ENCODE measurements at places on chromosomes 4 and X.

- H3K36me3 ChIP-seq = no peaks in the 10 kb centered on the region
- H3K27ac ChIP-seq = no peak overlapping the region
Measured at GRCh38 chrX:18883961-18884765, 99.8 kb downstream of the PHKA2 start.

GRCh38 chr4:148141501-148141900 lies 300.7 kb downstream of the NR3C2 start:
- H3K36me3 ChIP-seq = no peaks in the 10 kb centered on the region
- H3K4me1 ChIP-seq = no peaks in the 10 kb centered on the region
- no peak overlapping the region for H3K27ac ChIP-seq
- DNase-seq = no peak

DNA sequence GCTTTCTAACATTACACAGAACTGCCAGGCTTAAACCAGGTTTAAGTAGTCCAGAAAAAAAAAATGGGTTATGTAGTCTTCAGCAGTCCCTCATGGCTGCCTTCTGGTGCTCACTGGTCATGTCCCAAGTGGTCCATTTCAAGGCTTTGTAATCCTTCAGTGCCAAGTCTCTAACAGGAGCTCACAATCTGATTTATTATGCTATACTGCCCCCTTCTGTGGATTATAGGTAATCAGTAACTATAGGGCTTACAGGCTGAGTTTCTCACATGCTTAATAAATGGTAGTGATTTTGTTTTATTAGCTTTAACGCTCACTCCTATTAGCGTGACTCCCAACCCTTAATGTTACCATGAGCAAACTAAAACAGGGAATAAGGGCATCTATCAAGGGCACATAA lies 92.5 kb upstream of the EDA2R start:
- H3K4me3 ChIP-seq = no peak overlapping the region
- H3K4me1 ChIP-seq = no peaks in the 10 kb centered on the region
- no peak overlapping the region for H3K27ac ChIP-seq
- peak; percentile 62 for DNase-seq
- no peaks in the 10 kb centered on the region for H3K27me3 ChIP-seq
- no peaks in the 10 kb centered on the region for H3K36me3 ChIP-seq

DNA sequence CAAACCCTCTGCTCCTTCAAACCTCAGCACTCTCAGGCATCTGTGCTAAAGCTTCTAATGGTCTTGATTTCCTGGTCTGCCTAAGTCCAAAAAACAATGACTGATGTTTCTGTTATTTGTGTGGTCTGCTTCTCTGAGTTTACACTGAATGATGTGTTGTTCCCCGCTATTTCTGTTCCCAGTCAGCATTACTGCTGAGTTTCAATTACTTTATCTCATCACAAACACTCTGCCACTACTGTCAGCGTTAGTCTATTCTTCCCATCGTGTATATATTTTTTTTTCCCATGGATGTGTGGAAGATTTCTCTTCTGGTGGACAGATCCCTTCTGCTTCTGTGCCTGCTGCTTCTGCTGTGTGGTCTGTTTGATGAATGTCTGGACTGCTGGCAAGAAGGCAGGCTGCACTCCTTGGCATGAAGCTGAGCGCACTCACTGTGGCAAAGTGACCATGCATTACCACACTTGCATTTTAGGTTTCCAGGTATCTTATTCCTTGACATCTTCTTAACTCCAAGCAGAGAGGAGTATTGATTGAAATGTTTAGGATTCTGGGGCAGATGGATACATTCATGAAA lies 106.9 kb upstream of the PAQR3 start:
- H3K36me3 ChIP-seq = no peaks in the 10 kb centered on the region
- no peaks in the 10 kb centered on the region for H3K4me1 ChIP-seq
- H3K4me3 ChIP-seq = no peak overlapping the region
- no peak overlapping the region for H3K27ac ChIP-seq
- no peak for DNase-seq

- no peak for DNase-seq
- no peaks in the 10 kb centered on the region for H3K36me3 ChIP-seq
- no peak overlapping the region for H3K4me3 ChIP-seq
- H3K27me3 ChIP-seq = no peaks in the 10 kb centered on the region
Measured at GRCh38 chr4:183635741-183636140, 23.2 kb downstream of the RWDD4 start.

- H3K27me3 ChIP-seq = no peaks in the 10 kb centered on the region
- no peak overlapping the region for H3K4me3 ChIP-seq
- H3K27ac ChIP-seq = no peak overlapping the region
- no peaks in the 10 kb centered on the region for H3K4me1 ChIP-seq
- no peak for DNase-seq
- H3K36me3 ChIP-seq = no peaks in the 10 kb centered on the region
Measured at GRCh38 chr4:30495651-30496310, 224.4 kb upstream of the PCDH7 start.

DNA sequence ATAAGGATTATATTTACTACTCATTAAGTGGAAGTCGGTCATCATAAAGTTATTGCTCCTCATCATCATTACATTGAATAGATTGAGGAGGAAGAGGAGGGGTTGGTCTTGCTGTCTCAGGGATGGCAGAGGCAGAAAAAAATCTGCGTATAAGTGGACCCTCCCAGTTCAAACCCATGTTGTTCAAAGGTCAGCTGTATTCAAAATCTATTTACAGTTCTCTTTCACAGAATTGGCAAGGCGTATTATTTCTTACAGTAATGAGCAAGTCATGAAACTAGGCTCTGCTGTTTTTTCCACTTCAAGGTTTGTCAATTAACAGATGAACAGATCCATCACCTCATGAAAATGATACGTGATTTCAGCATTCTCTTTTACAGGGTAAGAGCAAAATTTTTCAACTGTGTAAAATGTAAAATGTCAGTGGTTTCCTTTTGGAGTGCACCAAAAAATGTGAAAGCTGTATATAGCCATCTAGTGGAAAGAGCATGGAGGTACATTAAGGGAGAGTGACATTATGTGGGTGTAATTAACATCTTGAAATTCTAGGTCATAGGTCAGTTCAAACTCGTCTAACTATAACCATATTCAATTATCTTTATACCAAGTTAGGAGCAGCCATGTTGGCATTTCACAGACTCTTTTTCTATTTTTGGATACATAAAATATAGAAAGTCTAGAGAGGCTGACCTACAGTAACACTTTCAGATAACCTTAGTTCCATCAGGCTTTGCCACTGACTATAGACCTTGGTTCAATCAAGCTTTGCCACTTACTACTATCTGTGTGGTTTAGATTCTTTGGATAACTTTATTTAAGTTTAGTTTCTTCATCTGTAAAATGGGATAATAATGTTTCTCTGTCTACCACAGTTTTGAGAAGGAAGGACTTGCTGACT lies 30.1 kb downstream of the NEIL3 start:
- peaks cover 2% of the 10 kb centered on the region for H3K36me3 ChIP-seq
- peak; percentile 36 for DNase-seq
- H3K4me1 ChIP-seq = no peaks in the 10 kb centered on the region
- H3K4me3 ChIP-seq = no peak overlapping the region

- no peaks in the 10 kb centered on the region for H3K36me3 ChIP-seq
- no peaks in the 10 kb centered on the region for H3K27me3 ChIP-seq
- H3K4me1 ChIP-seq = no peaks in the 10 kb centered on the region
- no peak overlapping the region for H3K27ac ChIP-seq
Measured at GRCh38 chrX:15939737-15940136, 85.1 kb upstream of the AP1S2 start.

GRCh38 chrX:2875798-2876399 lies 47.2 kb downstream of the GYG2 start:
- no peak for DNase-seq
- no peak overlapping the region for H3K27ac ChIP-seq

DNA sequence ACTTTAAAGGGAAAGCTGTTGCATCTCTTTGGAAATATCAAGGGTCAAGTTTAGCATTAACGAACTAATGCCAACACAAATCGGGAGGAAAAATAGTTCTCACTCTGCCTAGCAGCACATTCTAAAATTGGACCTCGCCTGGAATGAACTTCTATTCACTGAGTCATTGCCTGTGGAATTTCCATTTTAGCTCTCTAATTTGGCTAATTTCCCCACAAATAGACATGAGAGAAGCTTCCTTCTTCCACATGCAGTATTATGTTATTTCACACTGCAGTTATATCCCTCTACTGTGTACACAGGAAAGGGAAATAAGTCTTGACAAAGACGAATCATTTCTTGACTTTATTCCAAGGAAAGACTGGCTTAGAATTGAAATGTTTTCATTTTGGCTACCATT lies 9.3 kb downstream of the ZXDA start:
- H3K27me3 ChIP-seq = no peaks in the 10 kb centered on the region
- H3K4me3 ChIP-seq = no peak overlapping the region
- no peaks in the 10 kb centered on the region for H3K36me3 ChIP-seq
- no peak for DNase-seq

- no peak overlapping the region for H3K4me3 ChIP-seq
- DNase-seq = no peak
- H3K27ac ChIP-seq = no peak overlapping the region
- H3K4me1 ChIP-seq = peaks cover 2% of the 10 kb centered on the region
Measured at GRCh38 chrX:72100824-72101351, 30.8 kb downstream of the RTL5 start.

DNA sequence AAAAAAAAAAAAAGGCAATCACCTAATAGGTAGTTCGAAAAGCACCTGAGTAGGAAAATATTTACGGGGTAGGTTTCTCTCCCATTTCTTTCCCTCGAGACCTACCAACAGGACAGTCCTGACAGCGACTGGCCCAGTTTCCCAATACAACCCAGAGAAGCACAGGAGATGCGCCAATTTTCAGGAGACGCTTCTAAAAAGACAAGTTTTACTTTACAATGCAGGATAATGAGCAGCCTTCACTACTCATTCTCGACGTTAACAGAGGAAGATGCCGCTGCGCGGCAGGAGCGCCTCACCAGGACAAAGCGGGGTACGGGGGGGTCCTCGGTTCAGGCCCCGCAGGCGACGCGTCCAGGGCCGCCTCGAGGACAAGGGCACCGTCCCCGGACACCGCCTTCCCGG lies 708 bp downstream of the BCLAF3 start:
- H3K4me1 ChIP-seq = no peaks in the 10 kb centered on the region
- no peak for DNase-seq
- H3K4me3 ChIP-seq = peak overlapping the region; percentile 50
- no peaks in the 10 kb centered on the region for H3K27me3 ChIP-seq
- H3K36me3 ChIP-seq = no peaks in the 10 kb centered on the region

GRCh38 chr4:87633243-87633642 lies 16.8 kb upstream of the DMP1 start:
- no peaks in the 10 kb centered on the region for H3K4me1 ChIP-seq
- H3K36me3 ChIP-seq = no peaks in the 10 kb centered on the region
- H3K27ac ChIP-seq = no peak overlapping the region
- H3K27me3 ChIP-seq = no peaks in the 10 kb centered on the region
- H3K4me3 ChIP-seq = no peak overlapping the region
